HT1080 (cell line): ENCODE measurements at places on chromosomes 6 and 20.

DNA sequence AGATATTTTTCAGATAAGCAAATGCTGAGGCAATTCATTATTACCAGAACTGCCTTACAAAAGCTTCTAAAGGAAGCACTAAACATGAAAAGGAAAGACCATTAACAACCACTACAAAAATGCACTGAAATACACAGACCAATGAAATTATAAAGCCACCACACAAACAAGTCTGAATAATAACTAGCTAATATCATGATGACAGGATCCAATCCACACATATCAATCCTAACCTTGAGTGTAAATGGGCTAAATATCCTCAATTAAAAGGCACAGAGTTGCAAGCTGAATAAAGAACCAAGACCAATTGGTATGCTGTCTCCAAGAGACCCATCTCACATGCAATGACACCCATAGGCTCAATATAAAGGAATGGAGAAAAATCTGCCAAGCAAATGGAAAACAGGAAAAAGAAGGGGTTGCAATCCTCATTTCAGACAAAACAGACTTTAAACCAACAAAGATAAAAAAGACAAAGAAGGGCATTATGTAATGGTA lies 58.0 kb upstream of the PHIP start:
- DNase-seq = no peak

DNA sequence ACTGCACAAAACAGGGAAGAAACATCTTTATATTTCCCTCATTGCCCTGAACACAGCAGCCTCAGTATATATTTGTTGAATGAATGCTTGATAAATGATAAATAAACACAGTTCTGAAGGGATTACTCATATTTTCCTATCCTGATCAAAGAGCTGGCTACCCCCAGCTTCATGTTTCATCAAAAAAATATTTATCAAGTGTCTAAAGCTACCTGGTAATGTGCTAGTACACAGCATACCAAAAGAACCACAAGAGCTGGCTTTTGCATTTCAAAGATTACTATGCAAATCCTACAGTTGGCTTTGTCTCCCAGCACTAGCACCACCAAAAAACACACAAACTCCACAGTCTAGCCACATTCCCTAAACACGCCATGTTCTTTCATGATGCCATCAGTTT lies 130.0 kb downstream of the BTBD9 start:
- peak; percentile 47 for DNase-seq

- DNase-seq = peak; percentile 41
These were observed 72.8 kb downstream of the RTN4IP1 start for GRCh38 chr6:106556368-106556960.

- DNase-seq = no peak
These were observed 5.2 kb upstream of the SLC22A7 start for GRCh38 chr6:43292763-43293318.

GRCh38 chr6:105077596-105078385 lies 102.0 kb downstream of the POPDC3 start:
- peak; percentile 65 for DNase-seq

GRCh38 chr6:38933426-38933825 lies 115.2 kb upstream of the GLP1R start:
- DNase-seq = peak; percentile 32

GRCh38 chr20:13611611-13612125 lies 27.1 kb downstream of the TASP1 start:
- no peak for DNase-seq

DNA sequence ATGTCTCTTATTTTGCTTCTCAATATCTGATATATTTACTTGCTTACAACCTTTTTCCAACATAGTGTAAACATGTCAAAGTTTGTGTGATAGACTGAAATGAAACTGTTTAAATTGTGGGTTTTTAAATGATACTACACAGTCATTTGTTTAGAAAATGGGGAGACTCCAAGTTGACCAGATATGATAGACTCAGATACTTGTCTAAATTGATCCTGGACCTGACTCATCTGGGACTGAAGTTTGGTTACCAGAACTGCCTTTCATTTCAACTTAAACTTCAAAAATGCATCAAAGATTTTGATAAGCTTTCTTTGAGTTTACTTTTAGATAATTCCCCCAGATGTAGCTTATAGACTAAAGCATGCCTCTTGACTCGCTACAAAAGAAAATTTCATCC lies 27.0 kb upstream of the PRL start:
- no peak for DNase-seq

DNA sequence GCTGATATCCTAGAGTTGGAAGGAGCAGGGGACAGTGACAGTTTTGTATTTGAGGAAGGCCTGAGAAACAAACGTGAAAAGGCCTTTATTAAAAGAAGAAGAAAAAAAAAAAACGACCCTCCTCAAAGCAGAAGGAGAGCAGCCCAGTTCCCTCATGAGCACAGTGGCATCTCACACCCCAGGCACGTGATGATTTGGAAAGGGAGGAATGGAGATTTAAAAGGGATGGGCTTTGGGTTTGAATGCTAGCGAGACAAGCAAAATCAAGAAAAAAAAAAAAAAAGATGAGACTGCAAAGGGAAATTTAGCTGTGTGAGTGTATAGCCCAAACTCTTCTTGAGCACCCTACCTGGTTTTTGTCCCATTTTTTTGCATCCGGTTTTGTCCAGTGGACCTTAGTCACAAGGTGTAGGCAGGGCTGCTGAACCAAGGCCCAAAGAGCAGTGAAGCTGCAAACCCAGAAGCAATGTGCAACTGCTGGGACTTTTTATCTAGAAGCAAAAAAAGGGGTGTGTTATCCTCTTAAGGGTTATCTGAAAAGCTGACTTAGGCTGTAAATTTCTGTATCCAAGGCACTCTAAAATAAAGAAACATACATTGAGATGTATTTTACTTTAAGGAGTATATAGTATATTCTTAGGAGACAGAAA lies 54.5 kb upstream of the RREB1 start:
- no peak for DNase-seq

- peak; percentile 97 for DNase-seq
These were observed 143.5 kb upstream of the AFDN start for GRCh38 chr6:167683028-167683862.

DNA sequence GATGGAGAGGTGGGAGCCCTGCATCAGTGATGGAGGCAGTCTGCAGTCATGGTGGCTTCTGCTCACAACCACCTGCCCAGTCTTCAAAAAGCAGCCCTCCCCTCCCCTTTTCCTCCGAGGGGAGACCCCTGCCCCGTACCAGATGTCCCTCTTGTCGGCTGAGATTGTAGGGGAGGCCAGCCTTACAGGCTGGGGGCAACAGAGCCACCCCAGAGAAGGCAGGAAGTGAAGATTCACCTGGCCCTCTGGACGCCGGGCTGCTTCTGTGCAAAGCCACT lies 4.5 kb downstream of the TNFRSF6B start:
- DNase-seq = no peak

GRCh38 chr6:87710090-87710489 lies 8.1 kb upstream of the AKIRIN2 start:
- no peak for DNase-seq

- DNase-seq = no peak
These were observed 35.3 kb upstream of the SCRT2 start for GRCh38 chr20:710780-711450.

- DNase-seq = no peak
These were observed 40.0 kb downstream of the SNHG17 start for GRCh38 chr20:38395165-38395564.

GRCh38 chr6:144873623-144874378 lies 588.7 kb downstream of the UTRN start:
- peak; percentile 10 for DNase-seq

- DNase-seq = no peak
These were observed 38.6 kb upstream of the KCNG1 start for GRCh38 chr20:51061418-51062045.

DNA sequence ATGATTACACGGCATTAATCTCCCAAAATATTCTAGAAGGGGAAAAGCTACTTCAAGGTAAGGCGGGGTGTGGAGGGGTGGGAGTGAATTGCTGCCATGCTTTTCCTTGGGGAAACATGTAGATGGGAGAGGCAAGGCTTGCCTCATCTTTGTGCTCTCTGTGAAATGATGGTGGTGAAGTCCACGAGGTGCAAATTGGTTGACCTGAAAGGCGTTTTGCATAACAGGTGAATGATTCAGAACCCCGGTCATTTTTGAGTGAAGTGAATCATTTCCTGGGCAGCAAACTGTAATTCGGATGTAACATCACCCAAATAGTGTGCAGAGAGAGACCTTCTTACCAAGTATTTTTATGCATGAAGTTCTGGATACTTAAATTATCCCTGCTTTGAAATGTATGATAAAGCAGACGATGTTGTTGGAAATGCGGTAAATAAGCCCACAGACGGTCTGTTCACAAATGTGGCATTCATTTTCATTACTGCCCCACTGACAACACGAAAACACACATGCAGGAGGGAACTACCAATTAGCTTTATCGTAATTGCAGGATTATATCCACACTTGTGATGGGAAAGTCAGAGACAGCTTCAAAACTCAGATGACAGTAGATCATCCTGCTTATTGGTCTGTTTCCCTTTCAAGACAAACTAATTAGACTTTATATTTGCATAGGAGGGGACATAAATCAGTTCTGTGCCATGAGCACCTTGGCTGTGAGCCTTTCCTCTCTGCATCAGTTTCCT lies 3.0 kb downstream of the CDH4 start:
- peak; percentile 80 for DNase-seq

GRCh38 chr20:434661-435419 lies 26.7 kb downstream of the RBCK1 start:
- no peak for DNase-seq

DNA sequence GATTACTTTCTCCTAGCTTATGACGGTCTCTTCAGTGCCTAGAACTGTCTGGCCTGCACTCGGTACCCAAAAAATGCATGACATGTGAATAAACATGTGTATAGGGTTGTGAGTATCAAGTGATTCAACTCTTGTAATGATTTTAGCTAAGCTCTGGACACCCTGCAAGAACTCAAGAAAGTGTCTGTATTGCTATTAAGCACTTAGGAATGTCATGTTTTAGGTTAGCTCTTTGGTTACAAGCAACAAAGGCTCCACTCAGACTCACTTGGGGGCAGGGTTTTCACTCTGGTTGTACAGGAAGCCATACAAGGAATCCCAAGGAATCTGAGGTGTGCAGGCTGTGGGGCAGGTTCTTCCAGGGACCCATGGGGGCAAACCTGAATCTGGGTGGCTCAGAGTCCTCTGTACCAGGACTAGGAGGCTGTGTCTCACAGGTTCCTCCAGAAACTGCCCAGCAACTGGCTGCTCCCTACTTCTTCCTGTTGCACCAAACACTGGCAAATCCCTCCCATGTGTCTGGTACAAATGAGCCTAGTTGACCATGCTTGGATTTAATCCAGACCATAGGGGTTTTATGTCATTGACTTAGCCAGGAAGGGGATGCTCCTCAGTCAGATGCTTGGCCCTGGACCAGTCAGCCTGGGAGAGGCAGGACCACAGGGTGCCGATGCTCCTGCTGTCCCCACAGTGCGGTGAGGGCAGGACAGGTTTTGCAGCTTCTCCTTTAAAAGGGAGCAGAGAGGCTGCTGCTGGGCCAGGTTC lies 77.9 kb upstream of the CDH4 start:
- peak; percentile 29 for DNase-seq

DNA sequence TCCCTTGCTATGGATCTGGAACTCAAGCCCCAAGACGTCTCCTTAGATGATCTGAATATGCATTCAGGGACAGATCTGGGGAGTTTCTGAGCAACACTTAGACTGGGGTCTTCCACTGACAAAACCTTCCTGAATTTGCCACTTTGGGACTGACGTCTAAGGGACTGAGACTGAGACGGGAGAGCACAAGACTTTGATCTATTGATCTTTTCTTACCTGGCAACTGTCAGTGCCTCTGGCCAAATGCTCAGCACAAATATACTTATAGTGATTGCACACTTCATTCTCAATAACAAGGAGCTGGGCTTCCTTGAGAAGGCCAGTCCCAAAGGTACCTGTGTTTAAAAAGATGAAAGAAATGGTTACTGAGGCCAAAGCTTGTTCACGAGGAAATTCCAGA lies 131.8 kb downstream of the LPA start:
- DNase-seq = no peak

DNA sequence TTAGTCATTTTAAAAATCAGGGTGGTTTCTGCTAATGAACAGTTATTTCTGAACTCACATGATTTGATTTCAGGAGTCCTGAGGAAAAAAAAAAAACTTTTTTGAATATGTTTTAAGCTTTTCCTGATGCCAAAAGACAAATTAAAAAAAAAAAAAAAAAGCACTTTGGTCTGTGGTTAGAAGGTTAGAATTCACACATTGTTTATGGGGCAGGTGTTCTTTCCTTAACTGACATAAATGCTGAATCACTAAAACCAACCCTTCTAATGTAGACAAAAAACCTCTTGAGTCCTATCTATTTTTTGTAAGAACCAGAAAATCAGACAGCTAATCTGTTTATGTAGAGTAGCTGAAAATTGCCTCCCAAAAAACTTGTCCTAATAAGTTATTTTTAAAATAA lies 20.4 kb downstream of the THEMIS start:
- peak; percentile 29 for DNase-seq
